ENCODE measurements at places on chromosomes 1 and 21. TPM values are rescaled to one million over a fixed set of nuclear protein-coding genes. Genes with fewer than 3 reads are reported as not detected.

AMPD1 gene
- total RNA-seq: not detected

KIF14 gene
- total RNA-seq: 0.06 TPM

OR6K3 gene
- not detected for total RNA-seq

DDI2 gene
- total RNA-seq: 47.6 TPM

MTARC2 gene
- not detected for total RNA-seq

MT1HL1 gene
- not detected for total RNA-seq

BARHL2 gene
- total RNA-seq: not detected

RAB42 gene
- 1.3 TPM for total RNA-seq

PNRC2 gene
- total RNA-seq: 160 TPM

RNF115 gene
- 15.2 TPM for total RNA-seq

IL20 gene
- total RNA-seq: not detected

STUM gene
- not detected for total RNA-seq

KMO gene
- total RNA-seq: 0.44 TPM

CRP gene
- not detected for total RNA-seq

TNN gene
- not detected for total RNA-seq

OR2M5 gene
- not detected for total RNA-seq

OPN3 gene
- 3.9 TPM for total RNA-seq

ST6GALNAC3 gene
- 0.47 TPM for total RNA-seq

CNTN2 gene
- total RNA-seq: not detected

ADSS2 gene
- 65.4 TPM for total RNA-seq

NPPA gene
- total RNA-seq: not detected

S100A3 gene
- not detected for total RNA-seq

SLC6A17 gene
- not detected for total RNA-seq

HLCS gene
- 14.7 TPM for total RNA-seq

PRAMEF11 gene
- total RNA-seq: not detected

AMY2A gene
- not detected for total RNA-seq

C1orf122 gene
- 12.4 TPM for total RNA-seq

EDARADD gene
- 8.5 TPM for total RNA-seq

PRAMEF27 gene
- total RNA-seq: not detected

FHAD1 gene
- total RNA-seq: not detected

FAM167B gene
- total RNA-seq: 0.50 TPM

C1orf115 gene
- 2.0 TPM for total RNA-seq

DNAI4 gene
- total RNA-seq: 7.9 TPM

CENPS gene
- 7.9 TPM for total RNA-seq

Measured in CD4-positive, alpha-beta memory T cell (primary cell).